ENCODE measurements at places on chromosomes 12 and 14. TPM values are rescaled to one million over a fixed set of nuclear protein-coding genes. Genes with fewer than 3 reads are reported as not detected.

Gene SLC38A4
- total RNA-seq: 2.2 TPM

Gene IQSEC3
- total RNA-seq: 0.27 TPM

Gene PMEL
- 4.9 TPM for total RNA-seq

Gene INHBC
- total RNA-seq: not detected

Gene GNG2
- 7.5 TPM for total RNA-seq

Gene P2RX7
- 7.1 TPM for total RNA-seq

Gene IFNG-AS1
- total RNA-seq: 7.1 TPM

Gene CMKLR1
- 4.3 TPM for total RNA-seq

Gene BCL2L2
- 23.9 TPM for total RNA-seq

Gene RASAL1
- total RNA-seq: 4.1 TPM

Gene MYO1H
- not detected for total RNA-seq

Gene B4GALNT1
- 6.4 TPM for total RNA-seq

Gene DDX51
- total RNA-seq: 26.6 TPM

Gene TSPAN19
- total RNA-seq: not detected

Gene KRT73
- not detected for total RNA-seq

Gene RGS6
- 0.41 TPM for total RNA-seq

Gene SLC38A2
- 300 TPM for total RNA-seq

Gene SYCP3
- total RNA-seq: 0.16 TPM

Gene SMCO2
- not detected for total RNA-seq

Gene KRT75
- not detected for total RNA-seq

Gene ARPC3
- total RNA-seq: 429 TPM

Gene TROAP
- total RNA-seq: 100 TPM

Gene PAPLN
- total RNA-seq: 9.6 TPM

Gene CLEC6A
- not detected for total RNA-seq

Gene MIP
- total RNA-seq: not detected

Gene LRRIQ1
- not detected for total RNA-seq

Gene GPR68
- 0.48 TPM for total RNA-seq

Measured in transverse colon (tissue), 4 donors.